ENCODE measurements at places on chromosomes 7 and 10. TPM values are rescaled to one million over a fixed set of nuclear protein-coding genes. Genes with fewer than 3 reads are reported as not detected.

The MYO1G gene
- under 0.01 TPM for total RNA-seq

The CRTAC1 gene
- total RNA-seq = not detected

The SRGN gene
- total RNA-seq = 756 TPM

The DKK1 gene
- total RNA-seq = 267 TPM

The MMD2 gene
- total RNA-seq = not detected

The LIPF gene
- total RNA-seq = not detected
